ENCODE measurements at places on chromosomes 5 and 9. TPM values are rescaled to one million over a fixed set of nuclear protein-coding genes. Genes with fewer than 3 reads are reported as not detected.

FGF10 gene
- 42.9 TPM for polyA plus RNA-seq

DNA sequence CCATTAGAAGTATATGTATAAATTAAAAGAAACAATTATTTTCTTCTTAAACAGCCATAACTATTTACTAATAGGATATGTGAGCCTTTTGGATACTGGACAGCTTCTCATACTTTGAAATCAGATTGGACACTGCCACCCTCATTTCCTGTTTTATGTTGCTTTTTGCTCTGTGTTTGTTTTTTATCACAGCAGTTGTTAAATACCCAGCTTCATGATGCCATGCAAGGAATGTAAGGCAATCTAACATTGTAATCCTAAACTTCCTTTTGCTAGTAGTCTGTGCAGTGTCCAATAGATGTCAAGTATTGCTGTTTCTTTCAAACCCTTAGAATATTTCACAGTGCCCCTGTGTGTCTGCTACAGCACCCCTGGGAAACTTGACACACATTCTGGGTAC lies 56.2 kb downstream of the CNTLN start:
- no peak for DNase-seq

- no peak for DNase-seq
Observed at GRCh38 chr9:4933177-4933576, 51.9 kb upstream of the JAK2 start.

STK32A gene
- polyA plus RNA-seq: 16.5 TPM

- no peak for DNase-seq
Observed at GRCh38 chr5:123700624-123701287, 188.8 kb downstream of the CSNK1G3 start.

FBP2 gene
- polyA plus RNA-seq: 0.17 TPM

DNA sequence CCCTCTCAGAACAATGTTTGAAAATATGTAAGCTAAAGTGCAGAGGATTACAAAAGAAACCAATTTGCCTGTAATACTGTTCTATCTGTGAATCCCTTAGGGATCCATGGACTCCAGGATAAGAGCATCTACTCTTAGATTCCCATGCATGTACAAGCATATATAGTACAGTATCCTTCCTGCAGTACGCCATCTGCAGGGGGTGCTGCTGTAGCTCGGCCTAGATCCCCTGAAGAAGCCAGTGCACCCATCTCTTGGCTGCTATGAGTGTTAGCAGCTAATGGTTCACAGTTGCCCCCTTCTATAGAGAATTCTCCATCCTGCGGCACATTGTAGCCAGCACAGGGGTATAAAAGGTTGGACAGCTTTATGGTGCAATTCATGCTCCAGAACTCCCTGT lies 61.8 kb upstream of the SLC30A5 start:
- DNase-seq: no peak

- no peak for DNase-seq
Observed at GRCh38 chr5:34957857-34958690, 28.7 kb downstream of the DNAJC21 start.

GRCh38 chr9:135046739-135047350 lies 40.6 kb upstream of the OLFM1 start:
- no peak for DNase-seq

DNA sequence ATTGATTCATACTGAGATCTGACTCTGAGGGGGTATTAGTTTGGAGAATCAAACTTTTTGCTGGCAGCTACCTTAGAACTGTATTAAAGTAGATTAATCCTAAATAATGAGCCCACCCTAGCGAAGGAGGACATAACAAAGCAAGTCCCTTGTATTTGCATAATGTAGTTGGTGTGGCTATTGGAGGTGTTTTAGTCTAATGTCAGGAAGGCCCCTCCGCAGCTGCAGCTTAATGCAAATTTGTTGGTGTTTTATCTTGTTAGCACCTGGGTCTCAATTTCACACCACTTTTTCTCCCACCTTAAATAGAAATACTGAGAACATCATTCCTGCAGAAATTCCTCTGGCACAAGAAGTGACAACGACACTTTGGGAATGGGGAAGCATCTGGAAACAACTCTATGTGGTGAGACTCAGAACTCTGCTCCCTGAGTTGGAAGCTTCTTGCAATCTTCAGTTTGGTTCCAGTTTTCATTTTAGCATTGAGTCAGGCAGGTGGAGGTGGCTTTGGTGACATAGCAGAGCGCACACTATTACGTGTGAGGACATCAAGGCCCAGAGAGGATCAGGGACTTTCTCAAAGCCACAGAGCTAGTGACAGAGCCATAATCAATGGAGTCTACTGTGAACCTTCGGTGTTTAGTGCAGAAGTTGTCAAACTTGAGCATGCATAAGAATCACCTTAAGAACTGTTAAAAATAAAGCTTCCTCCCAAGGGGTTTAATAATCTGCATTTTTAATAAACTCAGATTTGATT lies 33.9 kb downstream of the DOCK2 start:
- no peak for DNase-seq

GRCh38 chr9:87614397-87614796 lies 111.5 kb upstream of the CTSL start:
- no peak for DNase-seq

DNA sequence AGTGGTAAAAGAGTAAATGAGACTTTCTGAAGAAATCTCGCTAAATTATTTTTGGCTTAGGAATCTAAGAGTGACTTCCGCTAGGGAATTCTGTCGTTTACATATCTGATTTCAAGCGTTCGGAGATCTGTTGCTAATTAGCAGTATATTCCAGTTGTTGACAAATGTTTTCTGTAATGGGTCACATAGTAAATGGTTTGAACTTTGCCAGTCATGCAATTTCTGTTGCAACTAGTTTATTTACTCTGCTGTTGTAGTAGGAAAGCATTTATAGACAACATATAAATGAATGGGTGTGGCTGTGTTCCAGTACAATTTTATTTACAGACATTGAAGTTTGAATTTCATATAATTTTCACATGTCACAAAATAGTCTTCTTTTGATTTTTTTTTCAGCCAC lies 57.4 kb upstream of the JAK2 start:
- no peak for DNase-seq

GRCh38 chr5:41337724-41338123 lies 124.4 kb upstream of the C6 start:
- DNase-seq: no peak

DNA sequence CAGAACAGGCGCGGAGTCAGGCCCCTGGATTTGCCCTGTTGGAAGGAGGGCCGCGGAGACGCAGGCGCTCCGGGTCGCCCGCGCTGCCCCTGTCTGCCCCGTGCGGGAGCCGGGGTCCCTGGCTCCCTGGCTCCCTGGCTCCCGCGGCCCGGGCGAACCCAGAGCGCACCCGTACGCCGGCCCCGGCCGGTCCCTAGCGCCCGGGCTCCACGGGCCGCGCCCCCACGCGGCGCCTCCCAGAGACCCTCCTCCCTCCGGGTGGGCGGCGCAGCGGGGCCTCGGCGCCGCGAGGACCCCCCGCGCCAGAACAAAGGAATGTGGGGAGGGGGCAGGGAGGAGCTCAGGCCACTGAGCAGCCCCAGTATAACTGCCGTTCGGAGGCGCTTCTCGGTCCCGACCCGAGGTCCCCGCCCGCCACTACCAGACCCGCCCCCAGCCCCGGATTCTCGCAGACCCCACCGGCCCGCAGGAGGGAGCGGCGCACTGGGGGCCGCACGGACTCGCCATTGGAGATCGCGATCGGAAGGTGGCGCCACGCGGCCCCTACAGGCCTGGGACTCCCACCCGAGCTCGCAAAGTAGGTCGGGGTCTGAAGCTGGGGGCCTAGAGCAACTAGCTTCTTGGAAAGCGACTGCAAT lies 2.4 kb downstream of the NFIL3 start:
- peak; percentile 36 for DNase-seq

GRCh38 chr9:82560457-82560904 lies 502.5 kb downstream of the RASEF start:
- no peak for DNase-seq

DNA sequence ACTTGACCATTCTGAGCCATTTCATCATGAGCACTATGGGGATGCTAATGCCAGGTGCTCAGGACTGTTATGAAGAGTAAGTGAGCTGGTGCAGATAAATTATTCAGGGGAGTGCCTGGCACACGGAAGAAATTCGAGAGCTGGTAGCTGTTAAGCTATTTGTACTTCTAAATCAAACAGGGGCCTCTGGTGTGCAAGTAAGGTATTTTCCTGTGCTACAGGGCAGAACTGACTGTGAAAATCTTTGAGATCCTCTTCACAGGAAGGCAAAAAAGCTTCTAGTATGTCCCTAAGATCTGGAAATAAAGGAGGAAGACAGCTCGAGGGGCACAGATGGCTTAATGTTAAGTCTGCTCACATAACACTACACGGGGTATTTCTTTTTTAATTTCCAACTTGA lies 106.3 kb upstream of the SPOCK1 start:
- peak; percentile 40 for DNase-seq

LHX2 gene
- 0.10 TPM for polyA plus RNA-seq

KIF4B gene
- polyA plus RNA-seq: 0.19 TPM

UBE2QL1 gene
- polyA plus RNA-seq: 1.7 TPM

HMHB1 gene
- not detected for polyA plus RNA-seq

DNA sequence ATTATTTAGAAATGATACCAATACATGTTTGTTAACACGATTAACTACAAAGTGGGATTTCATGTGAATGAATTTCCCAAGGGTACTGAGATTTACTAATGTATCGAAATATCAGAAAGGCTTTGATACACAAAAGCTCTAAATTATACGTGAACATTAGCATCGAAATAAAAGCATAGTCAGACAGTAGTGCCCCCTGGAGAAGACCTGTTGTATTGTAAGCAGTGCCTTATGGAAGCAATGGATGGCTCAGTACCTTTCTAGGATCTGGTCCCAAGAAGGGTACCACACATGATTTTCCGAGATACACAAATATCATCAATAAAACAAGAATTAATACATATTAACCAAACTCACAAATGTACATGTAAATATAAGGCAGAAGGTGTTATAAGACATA lies 153.8 kb downstream of the CDH12 start:
- no peak for DNase-seq

DNA sequence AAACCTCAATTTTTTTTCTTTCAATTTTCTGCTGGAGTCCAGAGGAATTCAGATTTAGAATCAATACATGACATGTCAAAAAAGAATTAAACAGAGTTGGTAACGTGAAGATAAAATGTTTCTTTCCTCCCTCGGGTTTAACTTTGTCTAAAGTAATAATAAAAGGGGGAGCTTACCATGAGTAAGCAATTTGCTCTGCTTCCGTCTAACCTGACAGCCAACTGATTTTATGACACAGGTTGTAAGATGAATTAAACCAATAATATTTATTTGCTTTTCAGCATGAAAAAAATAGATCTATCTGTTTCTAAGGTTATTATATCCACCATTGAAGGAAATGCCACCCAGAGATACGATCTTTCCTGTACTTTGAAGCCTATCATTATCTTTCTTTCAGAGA lies 352.6 kb downstream of the OSTF1 start:
- DNase-seq: no peak

All from left renal pelvis (tissue), 4 donors.